ENCODE measurements at places on chromosomes 3 and 15.

GRCh38 chr15:77224352-77224751 lies 153.4 kb upstream of the TSPAN3 start:
- DNase-seq: no peak

DNA sequence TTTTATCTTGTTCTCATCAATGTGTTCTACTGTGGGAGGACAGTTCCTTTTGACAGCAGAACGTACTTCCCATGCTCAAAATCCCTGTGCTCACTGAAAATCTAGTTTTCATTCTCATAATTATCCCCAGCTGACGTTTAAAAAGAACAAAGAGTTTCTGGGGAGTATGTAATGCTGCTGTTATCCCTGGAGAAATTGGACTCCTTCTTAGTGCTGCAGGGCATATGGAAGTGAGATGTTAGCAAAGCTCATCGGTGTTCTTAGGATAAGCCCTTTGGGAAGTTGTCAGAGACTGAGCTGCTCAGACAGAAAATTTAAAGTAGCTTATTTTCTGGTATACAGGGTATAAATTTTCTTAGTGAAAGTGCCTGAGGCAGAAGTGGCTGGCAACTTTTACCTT lies 66.5 kb downstream of the CDAN1 start:
- no peak for DNase-seq

- DNase-seq: no peak
Observed at GRCh38 chr3:115912372-115912771, 289.1 kb downstream of the GAP43 start.

DNA sequence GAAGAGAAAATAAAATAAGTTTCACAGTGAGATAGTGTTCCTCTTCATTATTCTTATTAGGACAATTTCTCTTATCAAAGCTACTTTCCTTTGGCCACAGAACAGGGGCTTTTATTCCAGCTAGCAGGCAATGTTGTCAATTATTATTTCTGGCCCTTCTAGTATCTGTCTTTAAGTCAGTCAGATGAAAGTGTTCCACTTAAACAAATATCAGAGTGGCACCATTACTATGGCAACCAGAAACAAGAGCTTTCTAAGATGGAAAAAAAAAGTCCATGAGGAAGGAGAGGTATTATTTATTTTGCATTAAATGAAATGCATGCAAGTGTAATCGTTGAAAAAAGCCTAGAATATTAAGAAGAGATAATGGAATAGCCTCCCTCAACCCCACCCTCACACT lies 426.4 kb downstream of the TUSC7 start:
- DNase-seq: no peak

DNA sequence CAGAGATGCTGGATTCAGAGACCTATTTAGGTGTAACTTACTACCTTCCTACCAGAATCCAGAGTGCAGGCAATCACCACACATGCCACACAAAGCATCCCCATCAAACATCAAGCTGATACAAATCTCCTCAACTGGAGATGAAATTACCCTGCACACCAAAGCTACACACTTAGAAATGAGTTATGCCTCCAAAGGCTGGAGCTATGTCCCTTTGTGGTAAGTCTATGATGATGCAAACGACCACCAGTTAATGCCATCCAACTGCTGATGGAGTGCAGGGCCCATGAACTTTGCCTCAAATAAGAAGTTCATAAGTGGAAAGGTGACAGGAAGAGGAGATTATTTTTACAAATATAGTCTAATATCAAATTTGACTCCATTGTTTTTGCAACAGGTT lies 38.1 kb downstream of the PDZRN3 start:
- no peak for DNase-seq

GRCh38 chr15:37206690-37207089 lies 106.3 kb upstream of the MEIS2 start:
- DNase-seq: no peak

- DNase-seq: no peak
Observed at GRCh38 chr3:193132241-193132640, 108.8 kb upstream of the PLAAT1 start.

DNA sequence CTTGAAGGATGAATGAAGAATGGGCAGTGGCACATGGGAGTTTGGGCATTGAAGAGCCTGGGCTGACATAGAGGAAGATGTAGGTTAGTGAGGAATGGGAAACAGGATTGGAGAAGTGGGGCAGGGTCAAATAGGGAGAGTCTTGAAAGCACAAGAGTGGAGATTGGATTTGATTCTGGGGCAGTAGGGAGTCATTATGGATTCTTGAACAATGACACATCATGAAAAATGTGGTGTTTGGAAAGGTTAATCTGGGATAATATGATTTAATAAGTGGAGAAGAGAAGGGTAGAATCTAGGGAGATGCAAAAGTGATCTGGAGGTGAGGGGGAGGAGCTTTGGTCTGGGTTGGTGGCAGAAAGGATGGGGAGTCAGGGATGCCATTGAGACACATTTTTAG lies 45.4 kb upstream of the ROPN1 start:
- no peak for DNase-seq

DNA sequence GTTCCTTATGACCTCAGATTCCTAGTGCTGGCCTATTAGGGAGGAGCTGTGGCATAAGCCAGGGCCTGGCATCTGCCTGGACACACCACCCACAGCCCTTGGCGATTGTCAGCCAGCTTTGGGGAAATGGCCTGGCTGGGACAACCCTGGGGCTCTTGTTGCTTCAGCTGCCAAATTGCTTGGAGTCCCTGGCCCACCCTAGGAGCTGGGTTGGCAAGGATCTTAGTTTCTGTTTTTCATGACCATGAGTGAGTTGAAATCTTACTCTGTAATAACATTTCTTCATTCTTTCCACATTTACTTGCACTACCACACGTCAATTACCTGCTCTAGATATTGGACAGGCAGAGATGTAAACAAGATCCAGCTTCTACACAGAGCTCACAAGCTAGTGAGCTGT lies 1.9 kb upstream of the MYZAP start:
- DNase-seq: no peak

- no peak for DNase-seq
Observed at GRCh38 chr3:176526225-176526624, 671.1 kb downstream of the TBL1XR1 start.

DNA sequence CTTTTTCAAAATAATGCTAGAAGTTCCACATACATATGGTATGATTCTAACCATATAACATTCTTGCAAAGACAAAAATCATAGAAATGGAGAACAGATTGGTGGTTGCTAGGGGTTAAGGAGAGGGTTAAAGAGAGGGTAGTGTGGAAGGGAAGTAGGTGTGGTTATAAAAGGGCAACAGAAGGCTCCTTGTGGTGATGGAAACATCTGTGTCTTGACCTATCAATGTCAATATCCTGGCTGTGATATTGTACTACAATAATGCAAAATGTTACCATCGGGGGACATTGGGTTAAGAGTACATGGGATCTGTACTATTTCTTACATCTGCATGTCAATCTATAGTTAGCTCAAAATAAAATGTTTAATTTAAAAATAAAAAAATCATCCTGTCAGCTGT lies 67.8 kb upstream of the FSIP1 start:
- no peak for DNase-seq

DNA sequence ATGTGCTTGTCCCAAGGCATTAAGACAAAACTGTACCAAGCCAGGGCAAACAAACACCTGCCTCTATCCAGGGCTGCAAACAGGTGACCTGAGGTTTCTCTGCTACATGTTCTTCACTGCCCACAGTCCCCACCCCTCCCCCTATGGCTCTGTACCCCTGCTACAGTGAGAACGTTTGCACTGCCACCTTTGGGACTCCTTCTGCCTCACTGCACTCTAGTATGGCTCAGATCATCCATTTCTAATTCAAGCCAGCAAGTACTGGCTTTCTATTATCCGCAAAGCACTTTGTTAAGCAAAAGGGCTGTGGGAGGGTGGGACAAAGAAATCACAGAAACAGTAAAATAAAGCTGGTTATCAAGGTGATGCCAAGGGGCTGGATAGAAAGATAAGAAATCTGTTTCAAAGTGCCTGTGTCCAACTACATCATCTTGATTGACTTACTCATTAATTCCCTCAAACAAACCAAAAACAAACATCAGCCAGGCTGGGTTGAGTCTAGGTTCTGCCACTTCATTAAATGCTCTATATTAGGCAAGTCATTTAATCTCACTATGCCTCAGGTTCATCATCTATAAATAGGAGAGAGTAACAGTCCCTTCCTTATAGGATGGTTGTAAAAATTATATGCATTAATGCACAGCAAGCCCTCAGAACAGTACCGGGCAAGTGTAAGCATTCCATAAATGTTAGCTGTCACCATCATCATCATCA lies 95.3 kb downstream of the PDZRN3 start:
- no peak for DNase-seq

GRCh38 chr3:156449710-156450574 lies 105.0 kb downstream of the SSR3 start:
- no peak for DNase-seq

DNA sequence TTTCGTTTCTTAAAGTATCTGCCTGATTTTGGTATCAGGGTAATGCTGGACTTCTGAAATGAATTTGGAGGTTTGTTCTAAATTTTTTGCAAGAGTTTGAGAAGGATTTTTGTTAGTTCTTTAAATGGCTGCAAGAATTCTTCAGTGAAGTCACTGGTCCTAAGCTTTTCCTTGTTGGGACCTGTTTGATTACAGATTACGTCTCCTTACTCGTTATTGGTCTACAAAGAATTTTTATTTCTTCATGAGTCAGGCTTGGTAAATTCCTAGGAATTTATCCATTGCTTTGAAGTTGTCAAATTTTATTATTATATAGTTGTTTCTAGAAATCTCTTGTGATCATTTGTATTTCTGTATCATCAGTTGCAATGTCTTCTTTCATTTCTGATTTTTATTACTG lies 196.0 kb downstream of the DPH6 start:
- no peak for DNase-seq

DNA sequence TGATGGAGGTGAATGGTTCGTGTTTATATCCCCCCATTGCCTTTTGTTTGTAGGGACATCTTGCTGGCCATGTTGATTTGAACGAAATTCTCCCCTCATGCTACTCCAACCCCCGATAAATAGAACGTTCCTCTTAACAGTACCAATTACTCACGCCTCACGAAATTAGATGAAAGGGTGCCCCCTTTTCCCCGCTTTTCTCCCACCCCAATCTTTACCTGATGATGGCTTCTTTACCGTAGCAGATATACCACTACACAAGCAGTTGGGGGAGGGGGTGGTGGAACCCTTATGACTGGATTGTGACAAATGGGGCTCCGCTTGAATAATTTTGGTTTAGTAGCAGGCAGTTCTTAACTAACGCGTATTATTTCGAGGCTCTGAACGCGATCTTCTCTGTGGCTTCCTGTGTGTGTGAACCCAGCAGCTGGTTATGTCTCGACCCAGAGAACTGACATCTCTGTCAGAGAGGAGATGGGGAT lies 1.1 kb downstream of the PIAS1 start:
- peak; percentile 80 for DNase-seq

GRCh38 chr3:37824954-37825328 lies 36.7 kb upstream of the CTDSPL start:
- DNase-seq: no peak

DNA sequence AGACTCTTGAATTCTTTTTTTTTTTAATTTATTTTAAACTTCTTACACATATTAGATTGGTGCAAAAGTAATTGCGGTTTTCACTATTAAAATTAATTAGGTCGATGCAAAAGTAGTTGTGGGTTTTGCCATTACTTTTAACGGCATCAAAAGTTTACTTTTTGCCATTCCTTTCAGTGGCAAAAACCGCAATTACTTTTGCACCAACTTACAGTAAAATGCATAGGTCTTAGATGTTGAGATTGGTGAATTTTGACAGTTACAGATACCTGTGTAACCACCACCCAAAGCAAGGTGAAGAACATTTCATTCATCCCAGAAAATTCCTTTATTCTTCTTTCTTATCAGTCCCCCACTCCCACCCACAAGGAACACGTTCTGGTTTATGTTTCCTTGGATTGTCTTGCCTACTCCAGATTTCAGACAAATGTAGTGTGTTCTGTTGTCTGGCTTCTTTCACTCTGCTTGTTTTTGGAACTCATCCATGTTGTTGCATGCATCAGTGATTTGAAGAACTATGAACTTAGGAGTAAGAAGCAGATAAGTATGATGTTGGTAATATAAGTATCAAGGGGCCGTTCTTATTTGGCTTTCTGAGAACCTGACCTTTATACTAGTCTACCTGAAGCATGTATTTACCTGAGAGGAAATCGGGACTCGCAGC lies 198.4 kb upstream of the UBE2E1 start:
- no peak for DNase-seq

GRCh38 chr3:10520072-10520471 lies 14.7 kb upstream of the ATP2B2 start:
- DNase-seq: no peak

DNA sequence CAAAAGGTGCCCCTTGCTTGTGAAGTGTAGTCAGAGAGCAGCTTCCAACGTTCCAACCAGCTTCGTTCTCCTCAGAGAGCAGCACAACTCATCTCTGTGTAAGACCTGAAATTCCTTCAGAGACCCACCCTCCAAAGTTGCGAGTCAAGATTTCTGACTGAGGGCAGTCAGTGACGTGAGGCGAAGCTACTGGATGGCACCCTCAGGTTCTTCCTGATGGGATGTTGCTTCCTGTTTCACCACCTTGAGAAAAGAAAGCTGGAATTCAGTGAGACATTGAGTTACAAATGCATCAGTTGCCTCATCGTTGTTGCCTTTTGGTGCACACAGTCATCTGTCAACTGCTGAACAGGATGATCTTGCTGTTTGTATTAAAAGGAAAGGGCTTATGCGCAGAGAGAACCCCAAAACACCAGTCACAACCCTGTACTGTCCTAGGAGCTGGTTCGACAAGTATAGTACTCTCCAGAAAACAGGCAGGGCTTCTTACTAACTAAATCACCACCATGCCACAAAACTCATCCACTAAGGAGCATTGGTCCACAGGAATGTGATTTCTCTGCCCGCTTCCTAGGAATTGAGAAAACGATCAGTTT lies at the start of gene CERS3:
Gene CERS3, minus strand, starts transcription at position 118 of the 596 bp plus-strand sequence. CDS start 27,101 bp downstream, outside the sequence.
- no peak for DNase-seq

DNA sequence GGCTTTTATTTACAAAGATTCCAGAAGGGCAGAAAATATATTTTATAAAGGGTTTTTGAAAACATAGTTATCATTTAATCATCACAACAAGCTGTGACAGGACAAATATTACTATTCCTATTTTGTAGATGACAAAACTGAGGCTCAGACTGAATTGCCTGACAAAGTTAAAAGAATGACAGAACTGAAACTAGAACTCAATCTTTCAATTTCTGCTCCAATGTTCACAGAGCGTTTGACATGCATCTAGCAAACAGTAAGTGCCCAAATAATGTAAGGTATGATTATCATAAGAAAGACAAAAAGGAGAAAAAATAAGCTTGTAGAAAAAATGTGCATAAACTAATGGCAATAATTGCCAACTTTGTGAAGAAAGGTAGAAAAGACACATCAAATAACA lies 61.9 kb downstream of the SCAPER start:
- no peak for DNase-seq

DNA sequence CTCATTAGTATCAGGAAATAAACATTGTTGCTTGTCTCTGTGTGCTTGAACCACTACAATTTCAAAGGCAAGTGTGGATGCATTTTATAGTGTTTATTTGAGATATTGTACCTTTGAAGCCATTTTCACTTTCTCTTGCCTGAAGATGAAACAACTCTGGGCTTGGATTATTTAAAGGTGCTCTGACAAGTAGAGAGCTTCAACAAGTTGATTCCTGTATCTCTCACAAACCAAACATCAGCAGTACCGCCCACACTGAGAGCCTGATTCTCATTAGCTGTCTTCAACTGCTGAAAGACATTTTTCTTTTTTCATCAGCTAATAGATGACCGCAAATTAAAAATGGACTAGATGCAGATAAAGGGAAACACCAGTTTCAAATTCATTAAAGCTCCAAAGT lies 806 bp upstream of the CERS3 start:
- no peak for DNase-seq

GRCh38 chr3:56681984-56682461 lies 1.0 kb downstream of the TASOR start:
- DNase-seq: no peak

GRCh38 chr3:29430558-29430971 lies 149.7 kb downstream of the RBMS3 start:
- no peak for DNase-seq
